Heart right ventricle (tissue), 16 donors: ENCODE measurements at places on chromosomes 3 and 15.

GRCh38 chr3:40677749-40678148 lies 153.0 kb downstream of the ZNF621 start:
- H3K27me3 ChIP-seq, result no peaks in the 10 kb centered on the region
- no peak overlapping the region for H3K27ac ChIP-seq
- no peaks in the 10 kb centered on the region for H3K36me3 ChIP-seq
- no peak for DNase-seq

GRCh38 chr3:194235160-194235559 lies 99.2 kb downstream of the HES1 start:
- DNase-seq, result no peak
- no peaks in the 10 kb centered on the region for H3K36me3 ChIP-seq
- no peaks in the 10 kb centered on the region for H3K27me3 ChIP-seq

GRCh38 chr15:52113708-52114107 lies 1.1 kb upstream of the BCL2L10 start:
- no peak overlapping the region for H3K4me3 ChIP-seq
- H3K4me1 ChIP-seq, result peaks cover 10% of the 10 kb centered on the region
- H3K36me3 ChIP-seq, result no peaks in the 10 kb centered on the region
- H3K27ac ChIP-seq, result no peak overlapping the region

GRCh38 chr3:186251948-186252619 lies 110.0 kb downstream of the DGKG start:
- DNase-seq, result no peak
- H3K36me3 ChIP-seq, result peaks cover 32% of the 10 kb centered on the region
- H3K4me3 ChIP-seq, result no peak overlapping the region

DNA sequence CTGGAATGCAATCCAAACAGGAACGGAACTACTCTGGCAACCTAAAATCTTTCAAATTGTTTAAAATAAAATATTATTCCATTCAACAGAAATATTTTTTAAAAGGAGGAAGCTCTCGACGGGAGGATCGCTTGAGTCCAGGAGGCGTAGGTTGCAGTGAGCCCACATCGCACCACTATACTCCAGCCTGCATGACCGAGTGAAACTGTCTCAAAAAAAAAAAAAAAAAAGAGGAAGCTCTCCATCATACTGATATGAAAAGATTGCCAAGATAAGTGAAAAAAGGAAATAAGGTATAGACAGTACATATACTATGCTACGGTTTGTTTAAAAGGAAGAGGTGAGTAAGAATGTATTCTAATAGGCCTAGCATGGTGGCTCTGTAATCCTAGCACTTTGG lies 3.6 kb downstream of the RAD18 start:
- peaks cover 3% of the 10 kb centered on the region for H3K36me3 ChIP-seq
- H3K27me3 ChIP-seq, result no peaks in the 10 kb centered on the region
- H3K4me3 ChIP-seq, result no peak overlapping the region
- no peak for DNase-seq

- no peaks in the 10 kb centered on the region for H3K27me3 ChIP-seq
- no peak for DNase-seq
- no peaks in the 10 kb centered on the region for H3K36me3 ChIP-seq
These were observed 67.4 kb downstream of the XXYLT1 start for GRCh38 chr3:195203606-195204005.

- no peaks in the 10 kb centered on the region for H3K4me1 ChIP-seq
- no peak overlapping the region for H3K4me3 ChIP-seq
- H3K27ac ChIP-seq, result no peak overlapping the region
- no peaks in the 10 kb centered on the region for H3K36me3 ChIP-seq
These were observed 61.9 kb upstream of the STXBP5L start for GRCh38 chr3:120846073-120846472.

DNA sequence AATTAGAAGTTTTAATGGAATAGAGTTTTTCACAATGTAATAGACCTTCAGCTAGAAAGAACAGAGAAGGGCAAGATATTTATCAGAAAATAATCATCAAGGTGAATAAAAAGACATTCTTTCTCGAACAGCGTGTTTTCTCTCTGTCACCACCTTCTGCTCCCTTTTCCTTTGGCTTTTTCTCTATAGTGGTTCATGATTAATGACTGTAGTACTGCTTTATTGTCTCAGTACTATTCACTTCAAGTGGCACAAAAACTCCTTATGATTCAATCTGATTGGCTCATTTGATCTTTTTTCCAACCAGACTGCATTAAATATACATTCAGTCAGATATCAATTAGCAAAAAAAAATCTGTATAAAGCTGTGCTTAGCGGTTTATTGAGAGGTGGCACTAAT lies 516.0 kb downstream of the OTOL1 start:
- H3K4me1 ChIP-seq, result no peaks in the 10 kb centered on the region
- DNase-seq, result no peak
- H3K27ac ChIP-seq, result no peak overlapping the region
- H3K4me3 ChIP-seq, result no peak overlapping the region
- H3K36me3 ChIP-seq, result no peaks in the 10 kb centered on the region

DNA sequence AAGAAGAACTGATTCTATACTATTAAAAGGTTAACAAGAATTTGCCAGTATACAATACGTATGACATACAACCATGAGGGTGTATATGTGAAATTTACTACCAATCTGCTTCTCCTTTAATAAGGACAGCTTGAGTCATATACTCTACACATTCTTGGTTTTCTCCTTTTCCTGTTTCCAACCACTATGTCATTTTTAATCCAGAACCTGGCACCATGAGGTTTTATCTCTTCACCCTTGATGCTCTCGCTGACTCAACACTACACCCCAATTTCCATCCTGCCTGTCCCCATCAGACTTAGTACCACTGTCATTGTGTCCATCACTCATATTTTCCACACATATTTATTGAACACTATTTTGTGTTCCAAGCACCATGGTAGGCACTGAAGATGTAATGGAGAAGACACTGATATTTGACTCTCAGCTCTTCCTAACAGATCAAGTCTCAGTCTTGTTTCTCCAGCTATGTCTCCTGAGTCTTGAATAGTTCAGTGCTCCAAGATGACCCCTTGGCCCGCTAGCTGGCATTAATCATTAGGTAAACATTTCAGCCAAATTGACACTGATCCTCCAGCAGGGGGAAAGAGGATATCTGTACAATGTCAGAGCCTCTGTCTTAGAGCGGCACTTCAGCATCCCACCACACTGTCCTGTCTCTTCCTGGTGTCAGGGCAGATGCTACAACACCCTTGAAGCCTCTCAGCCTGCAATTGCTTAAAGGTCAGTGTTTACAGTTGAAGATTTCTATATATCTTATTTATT lies 11.2 kb upstream of the COL8A1 start:
- H3K36me3 ChIP-seq, result no peaks in the 10 kb centered on the region
- no peak overlapping the region for H3K4me3 ChIP-seq
- no peaks in the 10 kb centered on the region for H3K27me3 ChIP-seq
- no peaks in the 10 kb centered on the region for H3K4me1 ChIP-seq
- H3K27ac ChIP-seq, result no peak overlapping the region
- DNase-seq, result no peak

- H3K27me3 ChIP-seq, result no peaks in the 10 kb centered on the region
- peaks cover 26% of the 10 kb centered on the region for H3K4me1 ChIP-seq
- no peak overlapping the region for H3K4me3 ChIP-seq
These were observed 63.6 kb upstream of the BOC start for GRCh38 chr3:113147681-113148261.

- H3K4me3 ChIP-seq, result no peak overlapping the region
- no peaks in the 10 kb centered on the region for H3K27me3 ChIP-seq
- H3K4me1 ChIP-seq, result peaks cover 14% of the 10 kb centered on the region
- DNase-seq, result peak; percentile 46
- H3K36me3 ChIP-seq, result no peaks in the 10 kb centered on the region
- H3K27ac ChIP-seq, result no peak overlapping the region
These were observed 1.8 kb downstream of the PSTPIP1 start for GRCh38 chr15:76996526-76997401.
